CD4-positive, alpha-beta T cell treated with Interleukin-12 subunit alpha and Interleukin-12 subunit beta, for 1 hour (primary cell): ENCODE measurements at places on chromosomes 12 and 14.

DNA sequence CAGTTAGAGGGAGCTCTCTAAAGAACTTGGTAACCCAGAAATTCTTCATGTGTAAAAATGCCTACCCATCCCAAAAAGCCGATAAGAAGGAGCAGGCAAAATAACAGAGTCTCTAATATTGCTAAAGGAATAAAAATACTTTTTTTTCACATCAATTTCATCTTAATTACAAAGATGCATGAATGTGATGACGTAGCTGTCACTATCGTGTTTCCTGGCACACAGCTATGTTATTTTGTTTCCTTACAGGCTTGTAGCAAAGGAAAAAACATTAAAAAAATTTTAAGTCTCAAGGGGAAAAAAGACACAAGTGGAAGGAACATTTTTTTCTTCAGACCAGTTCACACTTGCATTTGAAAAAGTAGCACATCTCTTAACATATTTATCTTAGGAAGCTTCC, 10.3 kb upstream of the LGALS3 start:
- DNase-seq = no peak

DNA sequence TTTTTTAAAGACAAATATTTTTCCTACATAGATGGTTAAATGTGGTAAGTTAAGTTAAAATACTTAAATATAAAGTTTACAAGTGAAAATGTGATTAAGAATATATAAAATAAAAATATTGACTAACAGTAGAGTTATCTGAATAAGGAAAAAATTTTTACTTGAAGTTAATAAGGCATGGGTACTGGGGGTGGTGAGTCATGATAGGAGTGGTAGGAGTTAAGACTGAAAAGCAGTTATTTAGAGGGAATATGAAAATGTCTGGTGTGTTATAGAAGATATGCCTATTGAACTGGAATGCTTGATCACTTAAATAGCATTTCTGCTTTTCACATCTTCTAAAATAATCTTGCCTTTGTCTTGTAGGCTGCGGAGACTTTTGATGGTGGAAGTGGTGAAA, 68.7 kb downstream of the CCDC91 start:
- DNase-seq = no peak

DNA sequence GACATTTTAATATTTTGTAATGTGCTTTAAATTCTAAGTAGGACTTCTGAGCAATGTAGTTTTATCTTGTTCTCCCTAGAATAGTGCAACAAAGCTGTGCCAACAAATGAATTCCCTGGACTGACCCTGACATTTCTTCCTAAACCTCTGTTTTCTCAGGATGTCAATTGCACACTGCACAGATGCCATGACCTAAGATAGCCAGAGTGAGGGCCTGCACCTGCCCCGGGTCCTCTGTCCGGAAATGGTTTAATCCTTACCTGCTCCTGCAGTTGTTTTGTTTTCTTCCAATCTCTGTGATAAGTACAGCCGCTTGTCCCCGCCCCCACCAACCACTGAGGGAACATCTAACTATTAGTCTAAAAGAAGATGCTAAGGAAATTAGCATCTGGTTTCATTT, 831.5 kb downstream of the GALC start:
- no peak for DNase-seq

DNA sequence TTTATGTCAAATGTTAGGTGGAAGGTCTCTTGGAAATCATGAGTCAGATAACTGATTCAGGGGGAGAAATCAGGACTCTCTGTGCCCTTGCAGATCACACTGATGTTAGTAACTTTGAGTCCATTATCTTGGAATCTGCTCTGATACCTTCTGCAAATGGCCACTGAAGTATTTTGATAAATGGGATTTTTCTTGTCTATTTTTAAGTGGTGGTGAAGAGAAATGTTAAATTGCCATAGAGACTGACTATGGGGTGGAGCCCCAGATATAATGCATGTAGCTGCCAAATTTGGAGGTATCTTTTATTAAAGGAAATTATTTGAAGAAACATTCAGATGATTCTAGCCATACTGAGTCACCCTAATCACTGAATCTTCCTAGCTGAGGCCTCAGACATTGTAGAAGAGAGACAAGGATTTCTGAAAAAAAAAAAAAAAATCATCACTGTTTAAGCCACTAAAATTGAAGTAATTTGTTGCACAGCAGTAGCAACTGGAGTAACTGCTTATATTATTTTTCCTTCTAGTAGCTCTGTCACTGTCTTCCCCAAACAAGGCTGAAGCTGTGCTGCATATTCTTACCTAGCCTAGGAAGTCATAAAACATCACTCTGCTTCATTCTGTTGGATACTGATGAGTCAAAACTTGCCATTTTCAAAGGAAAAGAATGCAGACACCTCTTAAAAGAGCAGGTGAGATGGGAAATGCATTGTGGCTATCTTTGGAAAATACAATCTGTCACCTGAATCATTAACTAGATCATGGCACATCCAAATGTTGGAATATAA, 36.0 kb upstream of the CLEC14A start:
- no peak for DNase-seq

DNA sequence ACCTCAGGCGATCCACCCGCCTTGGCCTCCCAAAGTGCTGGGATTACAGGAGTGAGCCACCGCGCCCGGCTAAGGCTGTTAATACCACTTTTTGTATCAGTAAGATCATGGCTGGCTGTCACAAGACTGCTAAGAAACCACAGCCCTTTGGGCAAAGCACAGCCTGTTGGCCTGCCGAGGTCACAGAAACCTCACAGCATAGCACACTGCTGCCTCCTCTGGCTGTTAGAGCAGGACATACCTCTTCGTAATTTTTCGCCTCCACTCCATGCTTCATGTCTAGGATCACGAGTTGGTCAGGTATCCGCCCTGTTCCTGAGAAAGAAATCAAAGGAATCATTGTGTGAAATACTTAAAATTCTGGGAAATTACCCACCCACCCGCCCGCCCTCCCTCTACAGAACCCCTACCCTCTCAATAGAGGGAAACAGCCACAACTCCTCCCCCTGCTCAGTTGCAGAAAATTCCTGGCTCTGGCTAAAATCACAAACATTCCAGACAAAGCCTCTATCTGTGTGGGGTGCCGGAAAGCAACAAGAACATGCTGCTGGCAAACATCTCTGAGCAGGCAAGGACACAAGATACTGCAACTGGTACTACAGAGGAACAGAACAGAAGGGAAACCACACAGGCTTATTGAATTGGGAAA, 20.7 kb upstream of the NEK9 start:
- DNase-seq = peak; percentile 34

DNA sequence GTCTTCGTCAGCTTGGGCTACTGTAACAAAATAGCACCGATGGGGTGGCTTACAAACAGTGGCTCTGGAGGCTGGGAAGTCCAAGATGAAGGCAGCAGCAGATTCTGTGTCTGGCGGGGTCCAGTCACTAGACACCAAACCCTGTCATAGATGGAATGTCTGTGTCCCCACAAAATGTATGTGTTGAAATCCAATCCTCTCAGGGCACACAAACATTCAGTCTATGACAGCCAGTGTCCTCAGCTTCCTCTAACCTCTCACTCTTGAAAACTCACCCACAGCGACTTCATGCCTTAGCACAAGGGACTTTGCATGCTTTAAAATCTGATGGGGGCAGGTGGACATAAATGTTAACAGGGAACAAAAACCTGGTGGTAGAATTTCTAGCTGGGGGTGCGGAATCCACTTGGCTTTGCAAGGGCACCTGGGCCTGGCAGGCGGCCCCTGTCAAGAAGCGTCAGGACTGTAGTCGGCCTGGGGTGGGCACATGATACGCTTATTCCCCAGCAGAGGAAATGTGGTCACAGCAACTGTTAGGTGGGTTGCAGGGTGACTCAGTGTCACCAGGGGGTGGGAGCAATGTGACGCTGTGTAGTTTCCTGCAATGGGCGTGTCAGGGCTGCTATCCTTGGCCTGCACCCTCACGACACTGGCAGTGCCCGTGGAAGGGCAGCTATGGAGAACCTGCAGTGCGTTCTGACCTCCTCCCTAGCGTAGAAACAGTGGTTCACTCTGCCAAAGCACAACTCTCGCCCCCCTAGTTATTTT, 17.7 kb downstream of the RIN3 start:
- peak; percentile 82 for DNase-seq

DNA sequence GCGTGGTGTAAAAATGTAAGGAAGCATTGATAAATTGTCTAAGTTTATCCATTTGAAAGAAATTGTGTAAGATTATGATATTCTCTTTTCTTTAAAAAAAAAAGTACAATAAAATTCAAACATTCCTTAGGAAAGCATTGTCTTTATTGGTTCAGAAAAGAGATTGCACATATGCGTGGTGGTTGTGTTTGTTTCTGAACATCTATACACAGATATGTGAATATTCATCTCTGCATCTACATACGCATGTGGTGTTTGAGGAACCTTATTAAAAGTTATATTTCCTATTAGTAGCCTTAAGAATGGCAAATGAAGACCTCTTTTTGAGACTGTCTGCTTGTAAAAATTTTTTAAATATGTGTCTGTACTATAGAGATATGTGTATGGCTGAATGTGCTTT, 69.8 kb downstream of the TMEM260 start:
- DNase-seq = no peak

- no peak for DNase-seq
Measured at GRCh38 chr12:83784298-83784890, 1097.7 kb downstream of the TMTC2 start.

GRCh38 chr12:75642226-75642625, 130.8 kb upstream of the KRR1 start:
- no peak for DNase-seq
